Renal pelvis (tissue), 12 donors: ENCODE measurements at places on chromosomes 3 and 15. TPM values are rescaled to one million over a fixed set of nuclear protein-coding genes. Genes with fewer than 3 reads are reported as not detected.

C2CD4A gene
- polyA plus RNA-seq = 0.30 TPM

DNA sequence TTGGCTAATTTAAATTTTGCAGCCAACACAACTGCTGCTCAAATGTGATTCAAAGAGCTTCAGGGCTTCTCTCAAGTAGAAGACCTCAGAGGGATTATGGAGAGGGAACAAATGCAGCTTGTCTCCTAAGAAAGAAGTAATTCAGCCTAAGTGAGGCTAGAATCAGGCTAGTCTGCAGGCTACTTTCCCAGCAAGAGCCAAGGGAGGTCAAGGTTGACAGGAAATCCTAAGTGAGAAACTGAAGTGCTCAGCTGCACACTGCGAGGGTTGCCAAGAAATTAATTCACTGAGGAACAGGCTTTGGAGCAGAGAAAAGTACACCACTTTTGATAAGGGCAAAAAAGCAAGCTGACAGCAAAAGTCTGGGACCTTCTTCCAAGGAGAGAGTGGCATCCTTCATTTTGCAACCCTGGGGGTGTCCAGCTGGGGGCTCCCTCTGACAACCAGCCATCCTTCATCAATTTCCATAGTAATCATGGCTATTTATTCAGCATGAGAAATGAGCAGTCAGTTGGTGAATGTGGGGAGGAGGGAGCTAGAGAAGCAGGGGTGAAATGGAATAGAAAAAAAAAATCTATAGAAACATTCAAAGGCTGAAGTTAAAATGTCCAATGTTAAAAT lies 646.4 kb upstream of the ADAMTS9 start:
- DNase-seq = peak; percentile 73

DNA sequence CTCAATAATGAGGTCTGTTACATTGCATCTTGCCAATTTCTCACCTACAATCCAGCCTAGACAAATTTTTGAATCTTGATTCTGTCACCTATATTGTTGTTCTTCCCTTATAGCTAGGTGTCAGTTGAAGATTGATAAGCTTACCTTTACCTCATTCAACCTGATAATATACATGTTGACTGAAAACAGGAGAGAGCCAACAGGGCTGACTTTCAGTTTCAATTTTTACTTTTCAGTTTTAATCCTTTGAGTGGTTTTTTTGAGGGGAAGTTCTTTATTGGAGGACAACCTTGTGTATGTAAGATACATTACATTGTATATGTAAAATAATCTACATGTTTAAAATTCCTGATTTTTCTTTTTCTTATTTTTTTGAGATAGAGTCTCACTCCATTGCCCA lies 5.8 kb downstream of the ATP13A5 start:
- DNase-seq = no peak

LRRIQ4 gene
- 0.11 TPM for polyA plus RNA-seq

SLC24A1 gene
- polyA plus RNA-seq = 23.7 TPM

DNA sequence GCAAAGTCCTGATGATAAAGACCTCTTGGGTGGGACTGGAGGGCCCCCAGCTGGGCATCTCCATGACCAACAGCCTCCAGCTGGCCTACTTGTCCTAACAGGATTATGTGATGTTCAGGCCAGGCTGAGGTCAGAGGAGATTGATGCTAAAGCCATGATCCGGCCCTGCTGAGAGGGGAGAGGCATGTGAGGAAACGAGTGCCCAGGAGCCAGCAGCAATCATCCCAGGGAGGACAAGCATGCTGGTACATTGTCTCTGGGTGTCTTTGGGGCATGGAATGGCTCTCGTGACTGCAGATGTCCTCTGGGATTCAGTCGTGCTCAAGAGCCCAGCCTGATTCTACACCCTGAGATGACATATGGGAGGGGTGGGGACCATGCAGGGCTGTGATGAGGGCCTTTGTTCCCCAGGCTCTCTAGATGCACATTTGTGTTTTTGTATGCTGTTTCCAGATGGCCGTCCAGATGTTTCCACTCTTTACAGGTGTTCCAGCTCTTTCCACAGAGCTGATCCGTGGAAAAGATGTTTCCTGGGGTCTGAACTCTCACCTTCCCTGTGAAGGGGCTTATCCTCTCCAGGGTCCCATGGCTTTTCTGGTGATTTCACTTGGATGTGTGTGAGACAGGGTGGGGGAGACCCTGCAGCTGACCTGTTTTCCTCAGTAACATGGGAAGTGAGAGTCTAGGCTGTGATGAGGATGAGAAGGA lies 20.2 kb downstream of the SLC24A1 start:
- no peak for DNase-seq

GRCh38 chr15:64842986-64843561 lies 1.4 kb downstream of the PLEKHO2 start:
- no peak for DNase-seq

DNA sequence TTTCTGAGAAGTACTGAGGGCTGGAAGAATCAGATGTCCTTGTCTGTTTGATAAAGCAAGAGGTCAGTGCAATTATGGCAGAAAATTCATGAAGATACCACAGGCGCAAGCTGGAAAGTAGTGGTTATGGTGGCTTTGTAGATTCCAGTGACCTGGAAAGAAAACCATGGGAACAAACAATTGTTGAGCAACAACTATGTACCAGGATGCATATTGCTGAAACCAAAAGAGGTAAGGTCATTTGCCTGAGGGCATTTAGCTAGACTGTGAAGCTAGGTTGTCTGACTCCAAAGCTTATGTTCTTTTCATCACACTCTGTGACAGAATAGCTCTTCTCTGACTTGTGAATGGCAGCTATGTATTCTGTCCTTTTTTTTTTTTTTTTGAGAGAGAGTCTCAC lies 74.0 kb downstream of the B3GALNT1 start:
- no peak for DNase-seq
